Nephron progenitor cell (in vitro differentiated cells): ENCODE measurements at places on chromosomes 7 and 10.

DNA sequence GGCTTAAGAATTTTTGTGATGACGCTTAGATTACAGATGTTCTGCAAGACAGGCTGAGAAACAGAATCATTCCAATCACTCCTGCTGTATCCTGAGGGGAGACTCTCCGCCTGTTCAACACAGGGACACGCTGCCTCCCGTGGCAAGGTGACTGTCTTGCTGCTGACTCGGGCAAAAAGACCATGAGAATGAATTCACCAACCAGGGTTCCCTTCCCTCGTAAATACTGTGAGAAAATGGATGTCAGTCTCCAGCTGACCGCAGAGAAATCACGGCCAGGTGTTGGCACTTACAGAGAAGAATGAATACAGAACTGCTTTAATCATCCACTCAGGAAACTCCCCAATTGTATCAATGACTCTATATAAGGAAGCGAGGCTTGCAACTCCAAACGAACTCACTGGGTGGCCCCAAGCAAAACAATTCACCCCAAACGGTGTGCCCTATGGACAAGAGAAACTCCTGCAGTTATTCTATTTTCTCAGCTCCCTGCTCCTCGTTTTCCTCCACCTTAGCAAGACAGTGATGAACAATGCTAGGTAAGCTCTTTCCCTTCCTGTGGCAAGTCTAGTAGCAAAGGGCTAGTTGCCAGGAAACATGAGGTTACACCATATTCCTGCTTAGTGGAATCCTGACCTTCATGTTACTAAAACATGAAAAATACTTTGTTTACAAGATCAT is 22.8 kb downstream of the GNA12 start:
- no peak for DNase-seq

DNA sequence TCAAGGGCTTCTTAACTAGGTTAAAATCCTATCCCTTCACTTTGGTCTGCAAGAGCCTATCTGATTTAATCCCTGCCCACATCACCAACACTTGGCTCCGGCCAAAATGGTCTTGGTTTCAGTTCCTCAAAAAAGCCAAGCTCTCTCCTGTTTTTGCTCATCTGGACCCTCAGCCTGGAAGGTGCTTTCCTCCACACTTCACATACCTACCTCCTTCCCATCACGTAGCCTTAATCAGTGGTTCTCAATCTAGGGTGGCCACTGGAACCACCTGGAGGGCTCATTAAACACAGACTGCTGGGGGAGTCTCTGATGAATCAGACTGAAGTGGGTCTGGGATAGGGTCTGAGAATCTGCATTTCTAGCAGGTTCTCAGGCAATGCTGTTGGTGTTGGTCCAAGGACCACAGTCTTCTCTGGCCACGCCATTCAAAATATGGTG is 227.0 kb upstream of the AOAH start:
- no peak for DNase-seq

DNA sequence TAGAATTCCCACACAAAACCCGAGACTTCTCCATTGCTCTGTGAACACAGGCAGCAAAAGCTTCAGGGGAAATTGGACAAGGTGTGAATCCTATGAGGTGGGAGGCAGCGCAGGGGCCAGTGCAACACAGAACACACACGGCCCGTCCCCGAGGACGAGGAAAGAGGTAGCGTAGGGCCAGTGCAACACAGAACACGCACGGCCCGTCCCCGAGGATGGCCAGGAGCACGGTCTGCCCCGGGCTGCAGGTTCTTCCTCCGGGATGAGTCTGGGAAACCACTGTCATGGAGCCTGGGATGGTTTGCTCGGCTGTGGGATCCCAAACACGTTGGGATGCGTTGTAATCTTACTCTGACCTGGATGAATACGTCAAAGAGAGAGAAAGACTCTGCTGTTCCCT is 432.1 kb downstream of the GLRX3 start:
- no peak for DNase-seq

DNA sequence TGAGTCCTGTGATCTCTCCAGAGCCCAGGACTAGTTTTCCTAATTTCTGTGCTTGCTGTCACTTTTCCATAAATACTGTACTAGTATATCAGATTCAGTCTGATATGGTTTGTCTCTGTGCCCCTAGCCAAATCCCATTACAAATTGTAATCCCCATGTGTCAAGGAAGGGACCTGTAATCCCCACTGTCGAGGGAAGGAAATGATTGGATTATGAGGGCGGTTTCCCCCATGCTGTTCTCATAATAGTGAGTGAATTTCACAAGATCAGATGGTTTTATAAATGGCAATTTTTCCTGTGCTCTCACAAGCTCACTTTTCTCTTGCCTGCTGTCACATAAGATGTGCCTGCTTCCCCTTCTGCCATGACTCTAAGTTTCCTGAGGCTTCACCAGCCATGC is 54.8 kb upstream of the IFRD1 start:
- no peak for DNase-seq

- DNase-seq: no peak
Observed at GRCh38 chr7:33750177-33750576, 155.2 kb upstream of the BMPER start.

DNA sequence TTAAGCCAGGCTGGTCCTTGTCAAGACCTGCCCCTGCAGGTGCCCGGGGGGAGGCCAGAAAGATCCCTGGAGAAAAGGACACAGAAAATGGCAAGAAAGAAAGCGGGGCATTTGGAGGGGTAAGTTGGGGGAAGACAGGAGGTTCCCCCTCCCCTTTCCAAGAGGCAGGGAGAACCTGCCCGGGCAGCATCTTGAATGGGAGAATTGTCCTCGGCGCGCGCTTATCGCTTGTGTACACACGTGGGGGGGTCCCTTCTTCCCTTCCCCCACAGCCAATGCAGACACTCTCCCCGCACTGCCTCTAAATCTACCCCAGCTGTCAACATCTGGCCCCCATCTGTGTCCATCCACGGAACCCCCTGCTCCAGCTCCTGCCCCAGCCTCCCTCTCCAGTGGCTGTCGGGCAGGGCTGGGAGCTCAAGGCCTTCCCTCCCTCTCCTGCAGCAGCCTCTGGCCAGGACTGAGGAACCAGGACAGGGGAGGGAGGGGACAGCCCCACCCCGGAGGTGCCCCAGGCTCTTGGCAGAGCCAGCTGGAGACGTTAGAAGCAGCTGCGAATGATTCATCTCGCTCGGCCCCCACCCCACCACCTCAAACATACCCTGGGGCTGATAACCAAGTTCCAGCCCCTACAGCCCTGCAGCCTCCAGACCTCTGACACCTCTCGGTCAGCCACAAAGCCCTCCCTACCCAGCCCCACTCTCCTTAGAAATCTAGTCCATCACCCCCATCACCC is 25.3 kb downstream of the EPHB4 start:
- no peak for DNase-seq

GRCh38 chr10:72124989-72125388 is 36.6 kb upstream of the SPOCK2 start:
- no peak for DNase-seq

DNA sequence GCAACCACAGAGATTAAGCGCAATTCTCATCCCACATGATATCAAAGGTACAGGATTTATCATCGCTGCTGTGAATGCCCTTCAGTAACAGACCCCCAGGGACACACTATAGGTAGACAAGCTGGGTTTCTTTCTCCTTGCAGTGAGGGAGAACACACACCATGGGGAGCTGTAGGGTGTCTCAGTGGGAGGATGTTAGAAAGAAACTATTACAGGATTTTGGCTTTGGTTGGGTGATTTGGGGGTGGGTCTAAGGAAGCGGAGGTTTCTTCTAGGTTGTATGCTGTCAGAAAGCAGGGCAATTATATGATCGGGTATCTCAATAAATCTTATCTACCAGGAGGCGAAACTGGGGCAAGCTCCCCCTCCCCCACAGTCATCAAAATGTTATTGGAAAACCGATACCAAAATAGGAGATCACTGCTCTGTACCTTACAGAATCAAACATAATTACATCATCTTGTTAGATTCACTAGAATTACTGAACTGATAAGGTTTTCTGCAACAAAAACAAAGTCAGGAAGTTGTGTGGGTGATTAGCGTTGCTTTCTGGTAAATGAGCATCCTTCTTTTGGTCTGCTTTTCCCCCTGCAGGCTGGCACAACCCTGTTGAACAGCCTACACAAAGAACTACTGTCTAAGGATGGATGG is 209.7 kb downstream of the TEX36 start:
- DNase-seq: peak; percentile 27

DNA sequence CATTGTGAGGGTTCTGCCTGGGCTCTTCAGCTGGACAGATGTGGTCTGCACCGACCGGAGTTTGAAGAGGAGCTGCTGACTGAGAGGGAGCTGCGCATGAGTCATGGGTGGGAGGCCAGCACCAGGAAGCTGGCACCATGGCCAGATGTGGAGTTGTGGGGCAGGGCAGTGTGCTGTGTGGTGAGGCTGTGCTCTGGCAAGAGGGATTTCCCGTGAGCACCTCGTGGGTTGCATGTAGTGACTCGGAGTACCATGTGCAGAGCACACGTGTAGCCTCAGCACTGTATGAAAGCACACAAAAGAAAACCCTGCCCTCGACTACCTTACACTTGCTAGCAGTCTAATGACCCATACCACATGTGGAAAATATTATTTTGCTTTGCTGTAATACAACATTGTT is 103.4 kb downstream of the WNT2 start:
- no peak for DNase-seq

- no peak for DNase-seq
Observed at GRCh38 chr10:122657729-122658128, 41.9 kb downstream of the C10orf120 start.

GRCh38 chr7:75590373-75591005 is 98.4 kb downstream of the SPDYE5 start:
- no peak for DNase-seq

GRCh38 chr7:101542527-101543241 is 86.4 kb downstream of the MYL10 start:
- DNase-seq: peak; percentile 91

- DNase-seq: no peak
Observed at GRCh38 chr7:73833251-73833919, 2.6 kb downstream of the CLDN4 start.

- no peak for DNase-seq
Observed at GRCh38 chr7:133282094-133282493, 29.2 kb downstream of the EXOC4 start.

GRCh38 chr7:90595342-90595800 is 750 bp upstream of the CDK14 start:
- no peak for DNase-seq

DNA sequence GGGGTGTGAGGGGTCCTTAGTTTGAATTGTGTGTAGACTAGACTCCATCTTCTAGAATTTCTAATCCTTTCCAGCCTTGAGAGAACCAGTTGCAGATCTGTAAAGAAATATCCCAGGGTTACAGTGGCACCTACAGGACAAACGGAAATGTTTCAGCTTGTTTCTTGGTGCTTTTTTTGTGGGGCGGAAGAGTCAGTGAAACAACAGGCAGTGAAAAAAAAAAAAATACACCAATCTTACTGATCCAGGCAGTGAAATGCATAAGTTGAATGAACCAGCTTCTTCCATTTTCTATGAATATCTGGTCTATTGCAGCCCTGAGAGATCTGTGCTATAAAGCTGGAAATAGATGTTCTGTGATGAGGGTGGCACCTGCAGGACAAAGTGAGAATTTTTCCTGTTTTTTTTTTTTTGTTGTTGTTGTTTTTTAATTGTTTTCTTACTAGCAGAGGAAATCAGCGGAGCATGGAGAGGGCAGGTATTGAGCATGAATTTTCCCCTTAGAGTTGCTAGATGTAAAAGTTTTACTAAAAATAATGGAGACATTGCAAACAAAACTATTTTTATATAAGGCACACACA is 81.9 kb upstream of the DYNC1I1 start:
- DNase-seq: peak; percentile 27

- DNase-seq: no peak
Observed at GRCh38 chr7:19491371-19491770, 217.5 kb downstream of the POLR1F start.

- DNase-seq: no peak
Observed at GRCh38 chr10:9188022-9188810, 1133.7 kb downstream of the GATA3 start.

GRCh38 chr7:31407178-31407676 is 66.7 kb upstream of the NEUROD6 start:
- no peak for DNase-seq

- no peak for DNase-seq
Observed at GRCh38 chr7:158633055-158633956, 45.7 kb upstream of the PTPRN2 start.

DNA sequence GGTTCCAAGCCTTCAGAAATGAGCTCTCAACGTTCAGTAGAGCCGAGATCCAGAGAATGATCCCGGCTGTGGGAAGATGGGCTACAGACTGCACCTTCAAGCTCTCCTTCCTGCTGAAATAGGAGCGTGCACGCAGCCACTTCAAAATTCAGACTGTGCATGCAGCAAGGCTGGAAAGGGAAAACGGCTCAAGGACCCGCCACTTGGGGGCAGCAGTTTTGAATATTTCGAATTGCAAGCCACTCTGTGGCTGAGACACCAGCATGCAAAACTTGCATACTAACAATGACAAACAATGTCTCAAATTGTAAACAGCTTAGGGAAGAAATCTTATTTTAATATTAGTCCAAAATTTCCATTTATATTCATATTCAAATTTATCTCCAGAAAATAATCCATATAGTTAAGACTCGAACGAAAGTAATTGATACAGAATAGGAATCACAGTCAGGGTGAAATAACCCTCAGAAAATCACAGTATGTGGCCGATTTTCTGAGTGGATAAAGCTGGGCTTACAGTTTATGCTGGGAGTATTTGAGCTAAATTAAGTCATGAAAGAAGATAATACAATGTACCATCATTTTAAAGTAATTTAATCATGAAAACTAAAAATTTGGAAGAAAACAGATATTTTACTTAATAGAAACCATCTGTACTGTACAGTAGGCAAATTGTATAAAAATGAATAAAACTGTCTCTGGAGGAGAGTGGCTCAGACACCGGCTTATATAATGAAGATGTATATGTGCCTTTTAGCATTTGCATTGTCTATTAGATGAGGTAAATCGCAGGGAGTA is 137.9 kb upstream of the MKI67 start:
- peak; percentile 81 for DNase-seq

- DNase-seq: peak; percentile 7
Observed at GRCh38 chr10:112721080-112721698, 228.9 kb upstream of the TCF7L2 start.

- no peak for DNase-seq
Observed at GRCh38 chr10:87622314-87623004, 37.2 kb upstream of the PAPSS2 start.

DNA sequence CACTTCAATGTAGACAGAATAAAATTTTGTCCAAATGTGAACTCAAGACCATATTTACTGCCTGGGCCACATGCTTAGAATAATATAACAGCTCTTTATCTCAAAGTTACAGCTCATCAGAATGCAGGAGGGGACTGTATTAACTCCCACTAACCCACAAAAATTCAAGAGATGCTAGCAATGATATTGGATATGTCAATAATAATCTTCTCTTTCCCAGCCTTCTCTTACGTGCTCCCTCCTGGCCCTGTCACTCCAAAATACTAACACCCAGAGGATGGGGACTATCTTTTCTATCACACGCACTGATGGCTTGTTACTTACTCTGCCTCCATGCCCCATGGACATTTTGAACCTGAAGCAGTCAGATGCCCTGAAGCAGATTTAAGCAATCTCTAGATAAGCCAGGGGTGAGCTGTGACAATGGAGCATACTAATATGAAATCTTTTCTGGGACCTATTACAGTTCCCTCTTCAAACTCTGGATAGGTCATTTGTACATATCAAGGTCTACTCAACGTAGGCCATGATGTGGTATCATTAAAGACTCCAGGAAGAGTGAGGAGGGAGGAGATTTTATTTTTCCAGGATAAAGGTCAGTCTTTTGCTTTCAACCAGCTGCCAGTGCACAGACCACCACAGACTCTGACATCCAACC is 803.0 kb downstream of the GRM8 start:
- no peak for DNase-seq

GRCh38 chr7:72603073-72603472 is 190.9 kb upstream of the CALN1 start:
- no peak for DNase-seq

GRCh38 chr7:32943252-32944030 is 13.8 kb upstream of the FKBP9 start:
- DNase-seq: no peak
